KBM-7 (cell line): ENCODE measurements at places on chromosomes 2 and 18.
A peak's percentile ranks its signal among the peaks of the same experiment; 100 is the strongest.

DNA sequence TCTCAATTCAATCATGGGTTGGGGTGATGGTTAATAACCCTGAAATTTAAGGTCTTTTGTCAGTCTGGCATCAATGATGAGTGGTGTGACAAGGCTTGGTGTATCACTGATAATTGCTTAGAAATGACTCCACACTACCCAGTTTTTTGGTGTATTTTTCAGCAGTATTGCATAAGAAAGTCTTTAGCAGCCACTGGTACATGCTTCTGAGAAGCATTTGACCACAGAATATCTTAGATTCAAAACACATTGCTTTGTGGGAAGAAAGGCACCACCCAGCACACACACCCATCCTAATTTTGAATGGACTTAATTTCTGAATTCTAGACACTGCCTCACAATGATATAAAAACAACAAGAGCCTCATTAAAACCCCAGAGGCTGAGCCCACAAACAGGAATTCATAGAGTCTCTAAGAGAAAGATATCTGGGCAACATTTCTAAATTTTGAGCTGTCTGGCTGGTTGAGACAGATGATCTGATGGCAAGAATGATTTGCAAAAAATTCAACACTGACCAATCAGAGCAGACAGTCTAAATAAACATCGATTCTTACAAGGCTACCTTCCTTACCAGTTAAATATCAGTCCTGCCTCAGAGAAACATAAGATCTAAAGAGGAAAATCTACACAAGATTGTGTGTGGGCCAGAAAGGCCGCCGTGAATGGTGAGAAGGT is 114.7 kb upstream of the CYP1B1 start:
- DNase-seq: peak; percentile 15

GRCh38 chr18:27022477-27022876 is 157.0 kb upstream of the AQP4 start:
- no peak for DNase-seq

GRCh38 chr2:12538138-12538694 is 178.5 kb upstream of the TRIB2 start:
- no peak for DNase-seq

GRCh38 chr2:175597286-175597685 is 404.8 kb downstream of the LNPK start:
- no peak for DNase-seq
